HTR-8/SVneo (cell line): ENCODE measurements at places on chromosomes 7 and 10.

DNA sequence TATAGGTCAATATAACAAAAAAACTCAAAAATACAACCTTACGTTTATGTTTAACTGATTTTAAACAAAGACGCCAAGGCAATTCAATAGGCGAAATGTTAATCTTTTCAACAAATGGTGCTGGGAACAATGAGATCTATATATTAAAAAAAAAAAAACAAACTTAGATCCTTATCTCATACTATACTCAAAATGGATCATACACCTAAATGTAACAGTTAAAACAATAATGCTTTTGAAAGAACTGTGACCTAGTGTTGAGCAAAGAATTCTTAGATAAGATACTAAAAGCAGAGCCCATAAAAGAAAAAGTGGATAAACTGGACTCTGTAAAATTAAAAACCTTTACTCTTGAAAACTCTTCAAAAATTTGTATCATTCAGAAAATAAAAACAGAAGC lies 8.6 kb downstream of the TMEM168 start:
- DNase-seq, result no peak

DNA sequence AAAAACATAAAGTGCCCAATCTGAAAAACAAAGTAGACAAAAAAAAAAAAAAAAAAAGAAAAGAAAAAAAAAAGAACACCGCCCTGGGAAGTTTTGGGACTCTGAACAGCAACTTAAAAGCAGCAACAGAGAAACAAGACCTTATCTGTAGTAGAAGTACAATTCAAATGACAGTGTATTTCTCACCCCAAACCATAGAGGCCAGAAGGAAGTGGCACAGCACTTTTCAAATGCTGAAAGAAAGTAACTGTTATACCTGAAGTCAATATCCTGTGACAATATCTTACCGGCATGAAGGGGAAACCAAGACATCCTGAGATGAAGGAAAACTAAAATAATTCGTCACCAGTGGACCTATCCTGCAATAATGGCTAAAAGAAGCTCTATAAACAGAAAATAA lies 112.1 kb downstream of the DNAJC1 start:
- DNase-seq, result no peak

- no peak for DNase-seq
Measured at GRCh38 chr7:98215561-98216495, 4.6 kb downstream of the BHLHA15 start.

- no peak for DNase-seq
Measured at GRCh38 chr7:100895701-100895955, at the start of gene ACHE. Gene ACHE, minus strand, starts transcription at chr7:100895888. Its CDS starts 1,656 bp downstream, at chr7:100894232.

DNA sequence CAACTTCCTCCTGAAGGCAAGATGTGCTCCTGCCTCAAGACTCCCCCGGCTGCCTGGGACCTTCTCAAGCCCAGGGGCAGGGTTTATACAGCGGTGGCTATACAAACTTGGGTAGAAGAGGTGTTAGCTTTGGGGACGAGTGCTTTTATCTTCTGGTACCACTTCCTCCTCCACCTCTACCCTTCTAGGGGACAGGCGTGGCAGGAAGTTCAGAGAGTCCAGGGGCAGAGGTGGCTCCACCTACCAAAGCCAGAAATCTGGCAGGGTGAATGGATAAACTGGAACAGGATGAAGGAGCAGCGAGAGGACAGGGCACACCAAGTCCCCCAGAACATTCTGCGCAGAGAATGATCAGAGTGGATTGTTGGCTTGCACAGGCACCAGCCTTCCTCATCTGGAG lies 24.0 kb upstream of the TM9SF3 start:
- no peak for DNase-seq

- DNase-seq, result no peak
Measured at GRCh38 chr10:1854271-1854670, 116.9 kb upstream of the ADARB2 start.

DNA sequence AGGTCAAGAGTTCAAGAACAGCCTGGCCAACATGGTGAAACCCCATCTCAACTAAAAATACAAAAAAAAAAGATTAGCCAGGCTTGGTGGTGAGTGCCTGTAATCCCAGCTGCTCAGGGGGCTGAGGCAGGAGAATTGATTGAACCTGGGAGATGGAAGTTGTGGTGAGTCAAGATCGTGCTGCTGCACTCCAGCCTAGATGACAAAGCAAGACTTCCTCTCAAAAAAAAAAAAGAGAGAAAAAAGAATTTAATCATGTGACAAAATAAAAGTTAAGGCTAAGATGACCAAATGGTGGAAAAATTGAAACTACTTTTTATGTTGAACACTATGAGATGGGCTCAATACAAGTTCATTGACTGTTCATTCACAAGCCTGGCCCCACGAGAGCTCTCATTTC lies 141.1 kb upstream of the WDR11 start:
- no peak for DNase-seq

DNA sequence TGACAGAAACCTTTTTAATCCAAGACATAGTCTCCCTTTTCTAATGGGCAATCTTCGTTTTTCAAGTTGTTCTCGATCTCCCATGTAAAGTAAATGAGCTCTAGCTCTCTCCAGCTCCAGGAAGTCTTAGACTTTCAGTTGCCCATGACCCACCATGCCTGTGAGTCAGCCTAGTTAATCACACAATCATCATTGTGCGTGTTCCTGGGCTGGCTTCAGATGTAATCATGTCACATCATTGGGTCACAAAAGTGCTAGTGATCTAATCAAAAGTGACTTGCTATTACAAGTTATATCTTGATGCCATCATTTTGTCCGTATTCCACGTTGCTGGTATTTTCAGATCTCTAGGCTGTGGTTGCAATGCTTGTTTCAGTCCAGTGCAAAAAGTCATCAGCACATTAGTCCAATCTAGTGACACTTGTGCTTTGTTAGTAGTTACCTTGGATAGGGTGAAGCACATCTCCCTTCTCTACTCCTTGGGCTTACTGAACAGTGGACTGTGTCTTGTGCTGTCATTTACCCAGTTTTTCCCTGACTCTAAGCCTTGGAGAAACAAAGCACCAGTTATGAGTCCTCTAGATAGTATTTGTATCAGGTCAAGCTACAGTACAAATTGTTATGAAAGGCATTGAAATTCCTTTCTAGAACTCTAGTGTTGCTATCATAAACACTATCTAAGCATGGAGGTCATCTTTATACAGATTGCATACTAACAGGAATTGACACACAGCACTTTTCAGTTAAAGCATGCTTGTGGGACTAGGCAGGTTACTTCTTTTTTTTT lies 316.6 kb downstream of the GFRA1 start:
- DNase-seq, result no peak

GRCh38 chr10:97876402-97876801 lies 26.8 kb downstream of the GOLGA7B start:
- no peak for DNase-seq

DNA sequence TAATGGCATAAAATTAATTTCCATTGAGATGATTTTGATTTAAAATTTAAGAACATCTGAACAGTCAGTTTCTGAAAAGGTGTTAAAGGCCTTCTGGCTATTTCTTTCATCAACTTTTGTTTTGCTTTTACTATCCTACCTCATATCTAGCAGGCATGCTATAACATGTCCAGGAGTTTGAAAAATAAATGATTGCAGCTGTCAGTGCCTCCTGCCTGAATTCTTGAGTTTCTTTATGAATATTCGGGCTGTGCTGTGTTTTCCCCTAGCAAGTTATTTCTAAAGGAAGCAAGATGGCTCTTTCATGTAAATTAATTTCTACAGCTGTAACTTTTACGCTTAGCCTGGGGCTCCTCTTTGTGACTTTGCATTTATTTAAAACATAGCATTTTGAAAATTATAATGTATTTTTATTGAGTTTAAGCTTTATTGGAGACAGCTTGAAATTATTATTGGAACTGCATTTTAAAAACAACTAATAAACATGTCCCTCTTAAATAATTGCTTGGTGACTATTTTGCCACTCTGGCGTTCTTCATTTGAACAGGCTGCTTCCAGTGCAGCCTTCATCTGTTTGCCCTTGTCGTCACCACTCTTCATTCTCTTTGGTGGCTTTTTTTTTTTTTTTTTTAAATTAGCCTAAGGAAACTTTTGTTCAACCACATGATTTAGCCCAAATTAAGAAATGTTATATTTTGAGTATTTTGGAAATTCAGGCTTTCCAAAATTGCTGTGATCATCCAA lies 1083.4 kb upstream of the LRRN3 start:
- no peak for DNase-seq

DNA sequence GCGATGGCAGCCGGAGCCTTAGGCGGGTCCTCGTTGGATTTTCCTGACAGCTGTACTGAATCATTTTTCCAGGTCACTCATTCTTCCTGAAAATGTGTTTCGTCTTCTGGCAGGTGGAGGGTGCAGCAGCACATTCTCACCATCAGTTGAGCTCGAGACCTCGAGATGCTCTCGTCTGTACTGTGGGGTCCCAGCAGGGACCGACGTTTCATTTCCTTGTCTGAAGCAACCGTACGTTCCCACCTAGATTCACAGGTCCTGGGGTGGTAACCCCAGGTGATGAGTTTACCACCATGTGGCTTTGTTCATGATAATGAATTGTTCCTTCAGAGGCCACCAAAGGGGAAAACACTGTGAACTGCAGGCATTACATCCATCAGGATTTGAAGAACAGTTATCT lies 298.5 kb upstream of the FOXK1 start:
- DNase-seq, result no peak

DNA sequence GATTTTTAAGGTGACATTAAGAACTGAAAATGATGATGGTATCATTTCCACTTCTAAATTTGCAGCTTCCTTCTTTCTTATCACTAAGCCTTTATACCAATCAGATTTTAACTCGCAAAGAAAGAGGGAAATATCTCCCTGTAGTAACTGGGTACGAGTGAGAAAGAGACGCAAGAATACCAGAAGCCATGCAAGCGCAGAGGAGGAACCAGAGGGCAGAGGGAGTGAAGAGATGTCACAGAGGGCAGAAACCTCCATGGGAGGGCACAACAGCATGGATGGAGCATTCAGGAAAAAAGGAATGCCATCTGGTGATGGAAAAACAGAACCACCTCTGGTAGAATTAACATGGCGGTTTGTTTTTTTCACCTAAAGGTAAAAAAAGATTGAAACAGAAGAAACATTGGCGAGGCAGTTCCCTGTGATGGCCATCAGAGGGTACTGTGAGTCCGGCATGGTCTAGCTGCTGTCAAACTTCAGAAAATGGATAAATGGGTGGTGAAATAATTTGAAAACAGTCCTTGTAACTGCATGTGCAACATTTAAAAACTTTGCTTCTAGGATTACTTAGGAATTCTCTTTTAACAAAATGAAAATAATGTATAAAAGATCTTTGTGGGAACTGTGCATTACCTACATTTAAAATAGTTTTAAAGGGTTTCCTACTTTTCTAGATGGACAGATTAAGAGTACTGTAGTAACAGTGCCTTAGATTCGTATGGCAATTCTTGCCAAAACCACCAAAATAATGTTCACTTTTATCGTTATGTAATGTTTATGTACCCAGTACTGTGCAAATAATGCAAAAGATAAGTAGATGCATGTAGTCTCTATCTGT lies 91.8 kb downstream of the ARHGAP12 start:
- DNase-seq, result peak; percentile 13

DNA sequence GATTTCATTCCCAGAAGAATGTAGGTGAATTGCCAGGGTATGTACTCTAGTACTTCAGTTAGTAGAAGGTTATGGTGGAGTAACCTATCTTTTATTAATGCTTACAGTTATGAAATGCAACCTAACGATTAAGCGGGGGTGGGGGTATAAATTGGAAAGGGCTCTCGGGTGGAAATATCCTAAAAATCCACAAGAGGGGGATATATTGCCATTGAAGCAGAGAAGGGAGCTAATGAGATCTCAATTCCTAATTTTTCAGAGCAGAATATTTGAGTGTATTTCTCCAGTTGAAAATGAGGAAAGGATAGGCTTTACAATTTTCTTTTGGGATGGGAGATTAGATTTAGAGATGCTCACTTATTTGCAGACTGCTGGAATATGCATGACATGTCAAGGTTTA lies 90.8 kb downstream of the DNAJB9 start:
- DNase-seq, result no peak

GRCh38 chr10:50540069-50540825 lies 83.5 kb downstream of the SGMS1 start:
- DNase-seq, result no peak

- DNase-seq, result no peak
Measured at GRCh38 chr10:89648074-89648473, 3.0 kb upstream of the PANK1 start.

GRCh38 chr10:74586088-74586585 lies 240.3 kb upstream of the KAT6B start:
- DNase-seq, result no peak

DNA sequence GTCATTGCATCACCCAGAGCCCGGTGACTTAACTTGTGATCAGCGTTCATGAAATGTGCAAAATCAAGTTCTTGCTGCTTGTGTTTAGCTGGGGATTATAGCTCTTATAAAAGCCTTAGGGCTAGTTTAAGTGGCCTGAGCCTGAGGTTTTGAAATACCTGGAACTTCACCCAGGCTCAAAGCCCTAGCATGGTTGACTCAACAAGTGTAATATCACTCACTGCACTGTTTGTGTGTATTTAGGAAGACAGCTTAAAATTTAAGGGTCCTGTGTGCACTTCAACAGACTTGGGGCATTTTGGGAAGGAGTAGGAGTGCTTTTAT lies 489.5 kb downstream of the GATA3 start:
- no peak for DNase-seq

DNA sequence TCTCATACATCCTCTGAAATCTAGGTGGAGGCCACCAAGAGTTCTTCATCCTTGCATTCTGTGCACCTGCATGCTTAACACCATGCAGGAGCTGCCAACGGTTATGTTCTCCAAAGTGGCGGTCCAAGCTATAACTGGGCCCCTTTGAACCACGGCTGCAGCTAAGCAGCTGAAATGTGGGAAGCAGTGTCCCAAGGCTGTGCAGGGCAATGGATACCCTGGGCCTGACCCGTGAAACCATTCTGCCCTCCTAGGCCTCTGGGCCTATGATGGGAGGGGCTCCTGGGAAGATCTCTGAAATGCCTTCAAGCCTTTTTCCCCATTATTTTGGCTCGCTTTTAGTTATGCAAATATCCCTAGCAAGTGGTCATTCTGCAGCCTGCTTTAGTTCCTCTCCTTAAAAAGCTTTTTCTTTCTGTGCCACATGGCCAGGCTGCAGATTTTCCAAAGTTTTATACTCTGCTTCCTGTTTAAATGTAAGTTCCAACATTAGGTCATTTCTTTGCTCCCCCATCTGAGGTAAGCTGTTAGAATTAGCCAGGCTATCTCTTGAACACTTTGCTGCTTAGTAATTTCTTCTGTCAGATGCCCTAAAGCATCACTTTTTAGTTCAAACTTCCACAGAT lies 7.7 kb upstream of the GTPBP4 start:
- no peak for DNase-seq

DNA sequence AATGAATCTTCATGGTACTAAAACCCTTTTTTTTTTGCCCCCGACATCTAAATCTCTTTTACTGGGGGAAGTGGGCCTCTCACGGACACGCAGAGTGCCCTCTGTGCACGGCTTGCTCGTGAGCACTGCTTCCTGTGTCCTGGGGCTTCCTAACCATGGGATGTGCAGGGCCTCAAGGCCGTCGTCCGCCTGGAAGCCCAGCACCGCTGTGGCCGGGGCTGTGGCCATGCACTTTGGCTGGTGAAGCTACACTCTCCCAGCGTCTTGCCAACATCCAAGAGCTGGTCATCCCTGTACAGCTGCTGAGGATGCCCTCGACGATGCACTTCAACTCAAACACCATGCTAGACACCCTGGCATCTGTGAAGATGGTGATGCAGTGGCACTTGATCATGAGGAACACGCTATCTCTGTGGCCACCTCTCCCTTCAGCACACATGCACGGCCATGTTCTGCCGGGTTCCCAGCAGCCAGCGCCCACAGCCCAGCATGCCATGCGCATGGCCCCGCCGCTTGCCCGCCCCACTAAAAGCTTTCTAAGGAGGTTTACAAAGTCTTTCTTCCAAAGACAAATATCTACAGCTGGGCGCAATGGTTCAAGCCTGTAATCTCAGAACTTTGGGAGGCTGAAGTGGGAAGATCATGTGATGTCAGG lies 326.5 kb downstream of the PARD3 start:
- DNase-seq, result no peak
